ENCODE measurements at places on chromosomes 4 and X.

- no peak for DNase-seq
Observed at GRCh38 chrX:69996113-69996468, 53.6 kb downstream of the AWAT2 start.

DNA sequence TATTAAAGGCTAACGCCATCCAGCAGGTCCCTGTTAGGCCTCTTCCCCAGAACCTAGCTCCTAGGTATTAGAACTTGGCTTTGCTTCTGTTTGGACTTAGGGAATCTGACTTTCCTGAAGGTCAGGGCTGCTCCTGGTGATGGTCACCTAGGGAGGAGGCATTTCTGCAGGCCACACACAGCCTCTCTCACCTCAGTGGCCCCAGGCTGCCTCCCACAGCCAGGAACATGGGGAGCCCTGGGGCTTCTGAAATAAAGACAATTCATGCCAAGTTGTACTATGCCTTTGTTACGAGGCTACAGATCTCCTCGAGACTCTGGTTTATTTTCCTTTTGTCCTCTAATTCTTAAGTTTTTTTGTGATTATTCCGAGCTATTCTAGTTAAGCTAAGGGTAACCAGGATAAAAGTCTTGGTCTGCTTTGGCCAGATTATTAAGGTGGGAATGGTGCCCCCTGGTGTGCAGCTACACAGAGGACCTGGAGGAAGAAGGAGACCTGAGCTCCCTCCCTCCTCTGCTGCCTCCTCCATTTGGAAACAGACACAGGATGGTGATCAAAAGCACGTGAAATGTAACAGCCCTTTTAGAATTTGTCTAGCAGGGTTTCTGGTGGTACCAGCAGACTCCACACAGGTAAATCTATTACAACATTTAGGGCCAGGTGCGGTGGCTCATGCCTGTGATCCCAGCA lies 131.0 kb downstream of the DCLK2 start:
- peak; percentile 5 for DNase-seq

DNA sequence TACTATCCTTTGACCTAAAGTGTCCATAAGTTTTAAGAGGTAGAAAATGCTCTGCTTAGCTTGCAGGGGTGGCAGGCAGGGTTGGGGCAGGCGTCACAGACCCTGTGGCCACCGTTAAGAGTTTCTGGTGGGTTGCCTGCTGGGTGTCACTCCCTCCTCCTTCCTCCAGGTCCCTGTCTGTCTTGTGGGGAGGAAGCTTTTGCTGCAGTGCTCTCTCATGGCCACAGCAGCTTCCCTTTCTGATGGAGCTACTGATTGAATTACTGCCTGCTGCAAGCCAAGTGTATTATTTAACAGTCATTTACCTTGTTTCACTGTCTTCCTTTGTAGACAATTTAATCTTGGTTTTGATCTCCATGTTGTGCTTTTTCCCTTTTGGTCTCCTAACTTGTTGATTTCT lies 384.6 kb downstream of the IDS start:
- DNase-seq: no peak

GRCh38 chr4:85210353-85210752 lies 243.9 kb upstream of the WDFY3 start:
- no peak for DNase-seq

DNA sequence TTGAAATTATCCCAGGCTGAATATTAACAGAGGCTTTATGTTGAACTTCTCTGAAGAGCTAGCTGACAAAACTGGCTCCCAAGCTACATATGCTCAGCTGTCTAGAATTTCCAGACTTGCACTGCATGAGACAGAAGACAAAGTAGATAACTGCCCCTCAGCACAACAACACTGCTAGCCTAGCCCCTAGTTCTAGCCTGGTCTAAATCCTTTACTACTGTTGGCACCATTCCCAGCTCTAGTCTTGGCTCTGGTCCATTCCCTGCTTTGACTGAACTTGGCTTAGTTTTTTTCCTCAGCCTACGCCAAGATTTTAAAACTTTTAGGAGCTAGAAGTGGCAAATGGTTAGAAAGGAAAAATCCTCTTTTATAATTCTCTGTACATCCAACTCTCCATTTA lies 7.6 kb upstream of the OPHN1 start:
- no peak for DNase-seq

Data from stimulated activated CD4-positive, alpha-beta T cell treated with anti-CD3 and anti-CD28 coated beads, Interleukin-12 subunit alpha, Interleukin-12 subunit beta, amount 100 ng/mL, for 24 hours (primary cell).